ENCODE measurements at places on chromosomes 2 and 18.
A peak's percentile ranks its signal among the peaks of the same experiment; 100 is the strongest.

- peak; percentile 66 for DNase-seq
Observed at GRCh38 chr2:76197842-76198448, 487.2 kb upstream of the GCFC2 start.

GRCh38 chr18:77700051-77700450 lies 450.4 kb downstream of the GALR1 start:
- DNase-seq = no peak

- DNase-seq = no peak
Observed at GRCh38 chr2:66543257-66543767, 108.4 kb downstream of the MEIS1 start.

DNA sequence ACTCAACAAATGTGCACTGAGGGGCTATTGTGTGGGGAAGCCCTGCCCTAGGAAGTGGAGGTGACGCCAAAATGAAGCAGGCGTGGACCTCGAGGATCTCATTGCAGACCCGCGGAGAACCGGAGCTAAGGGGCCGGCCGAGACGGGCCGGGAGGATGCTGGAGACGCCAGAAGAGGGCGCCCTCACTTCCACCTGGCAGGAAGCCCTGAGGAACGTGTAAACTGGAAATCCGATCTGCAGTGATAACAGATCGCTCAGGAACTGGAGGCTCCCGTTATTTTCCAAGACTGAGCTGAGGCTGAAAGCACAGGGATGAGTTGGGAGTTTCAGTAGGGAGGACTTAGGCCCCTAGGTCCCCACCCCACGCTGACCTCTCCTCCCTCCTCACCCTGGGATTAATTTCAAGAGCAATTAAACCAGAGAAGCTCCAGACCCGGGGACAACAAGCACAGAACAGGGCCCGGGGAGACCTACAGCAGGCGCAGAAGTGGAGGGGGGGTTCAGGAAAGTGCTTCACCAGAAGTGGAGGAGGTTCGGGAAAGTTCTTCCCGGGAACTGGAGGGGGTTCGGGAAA lies 7.7 kb upstream of the COL6A3 start:
- peak; percentile 53 for DNase-seq

- DNase-seq = no peak
Observed at GRCh38 chr18:36595046-36595817, 233.6 kb downstream of the TPGS2 start.

DNA sequence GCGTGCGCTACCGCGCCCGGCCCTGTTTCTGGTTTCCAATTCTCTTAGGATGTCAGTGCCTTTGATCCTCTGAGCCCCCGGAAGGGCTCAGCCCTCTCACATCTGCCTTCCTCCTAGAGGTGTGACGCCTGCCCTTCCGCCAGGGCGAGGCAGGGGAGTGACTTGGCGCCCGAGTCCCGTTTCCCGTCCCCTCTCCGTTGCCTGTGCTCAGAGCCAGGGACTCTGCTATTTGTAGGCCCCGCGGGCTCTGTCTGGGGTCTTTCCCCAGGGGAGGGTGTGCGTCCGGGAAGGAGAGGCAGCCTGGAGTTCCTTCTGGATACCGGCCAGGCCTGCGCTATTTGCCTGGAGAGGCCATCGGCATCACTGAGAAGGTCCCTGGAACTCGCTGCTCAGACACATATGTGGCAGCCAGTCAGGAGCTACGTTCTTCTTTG lies 103.7 kb upstream of the TAF1B start:
- no peak for DNase-seq

GRCh38 chr2:202056611-202057010 lies 16.4 kb upstream of the KIAA2012 start:
- no peak for DNase-seq

DNA sequence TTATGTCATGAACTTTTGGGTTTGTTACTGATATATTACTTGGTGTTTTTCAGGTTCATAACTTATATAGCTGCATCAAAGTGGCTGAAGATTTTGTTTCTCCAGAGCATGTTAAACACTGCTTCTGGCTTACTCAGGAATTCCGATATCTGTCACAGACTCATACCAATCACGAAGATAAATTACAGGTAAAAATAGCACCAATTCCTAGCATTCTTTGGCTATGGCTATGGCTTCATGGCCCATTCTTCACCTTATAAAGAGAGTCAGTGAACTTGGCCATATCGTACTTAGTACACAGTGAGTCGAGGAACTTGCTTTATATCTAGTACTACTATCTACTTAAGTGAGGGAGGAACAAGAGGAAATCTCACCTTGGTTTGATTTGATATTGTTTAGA lies 49.9 kb downstream of the KDM3A start:
- no peak for DNase-seq

DNA sequence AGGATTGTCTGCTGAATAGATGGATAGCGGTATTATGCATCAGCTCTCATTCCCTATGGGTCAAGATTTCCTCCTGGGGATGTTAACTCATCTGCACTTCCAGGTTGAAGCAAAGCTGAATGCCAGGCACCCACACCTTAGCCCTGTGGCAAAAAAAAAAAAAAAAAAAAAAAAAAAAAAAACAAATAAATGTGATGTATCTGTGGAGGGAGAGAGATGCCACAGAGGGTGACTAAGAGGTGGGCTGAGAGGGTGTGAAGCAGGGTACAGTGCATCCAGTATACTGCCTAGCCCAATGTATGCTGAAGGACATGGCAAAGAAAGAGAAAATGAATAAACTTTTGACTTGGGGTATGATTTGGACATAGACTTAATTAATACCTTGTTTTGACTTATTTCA lies 91.4 kb downstream of the COPS8 start:
- DNase-seq = no peak

DNA sequence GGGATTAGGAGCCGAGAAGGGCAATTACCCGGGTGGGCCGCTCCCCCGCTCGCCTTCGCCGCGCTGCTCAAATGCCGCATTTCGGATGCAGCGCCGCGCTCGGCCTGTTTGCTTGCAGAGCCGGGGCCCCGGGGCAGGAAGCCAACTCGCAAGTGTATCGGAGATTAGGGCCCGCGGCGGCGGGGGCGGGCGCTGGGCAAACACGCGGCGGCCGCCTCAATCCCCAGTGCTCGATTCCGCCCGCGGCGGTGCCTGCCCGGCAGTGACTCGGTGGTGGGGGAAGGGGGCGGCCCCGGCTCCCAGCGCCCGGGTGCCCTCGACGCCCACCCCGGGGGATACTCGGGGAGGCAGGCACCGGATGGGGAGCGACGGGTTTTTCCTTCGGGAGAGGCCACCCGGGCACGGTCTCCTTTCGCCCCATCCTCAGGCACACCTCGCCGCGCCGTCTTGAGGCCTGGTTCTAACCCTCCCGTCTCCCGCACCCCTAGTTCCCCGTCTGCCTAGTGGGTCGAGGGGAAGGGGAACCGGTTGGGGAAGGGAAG lies 26.6 kb upstream of the NOTO start:
- DNase-seq = peak; percentile 73

DNA sequence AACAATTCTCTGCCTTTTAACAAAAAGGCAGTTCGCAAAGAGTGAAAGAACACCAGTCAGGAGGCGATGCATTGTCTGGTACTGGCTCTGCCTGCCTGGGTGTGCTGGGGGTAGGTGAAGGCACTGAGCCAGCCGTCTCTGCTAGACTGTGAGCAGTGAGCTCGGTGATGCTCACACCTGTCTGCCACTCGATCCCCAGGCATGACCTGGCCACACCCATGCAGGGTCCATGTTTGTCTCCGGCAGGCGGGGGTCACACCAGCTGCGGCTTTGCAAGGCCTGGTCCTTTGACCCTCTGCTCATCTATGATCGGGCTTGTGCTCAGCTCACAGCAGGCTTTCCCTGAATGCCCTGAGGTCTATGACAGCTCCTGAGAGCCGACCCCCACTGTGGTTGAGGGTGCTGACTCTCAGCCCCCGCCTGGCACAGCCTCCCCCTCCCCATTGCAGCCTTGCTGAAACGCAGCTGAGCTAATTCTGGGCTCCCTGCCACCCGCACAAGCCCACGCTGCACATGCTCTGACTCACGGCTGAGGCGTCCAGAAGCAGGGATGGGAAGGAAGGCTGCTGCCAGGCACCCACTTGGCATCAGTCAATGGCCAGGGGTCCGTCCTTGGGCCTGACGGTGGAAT lies 23.7 kb downstream of the CRACDL start:
- peak; percentile 29 for DNase-seq

Data from liver (tissue), 10 donors.